Smooth muscle cell of trachea (primary cell): ENCODE measurements at places on chromosomes 4 and X. TPM values are rescaled to one million over a fixed set of nuclear protein-coding genes. Genes with fewer than 3 reads are reported as not detected.

The CBR4 gene
- 10.4 and 19.8 TPM in 2 replicates for total RNA-seq

The SLC25A14 gene
- total RNA-seq: 9.3 and 18.0 TPM in 2 replicates

The TLR3 gene
- 3.2 and 7.8 TPM in 2 replicates for total RNA-seq

The ASMT gene
- not detected in 2 replicates for total RNA-seq

The PLP1 gene
- 0.44 and 1.5 TPM in 2 replicates for total RNA-seq

The TMSB15B gene
- 3.0 and 9.9 TPM in 2 replicates for total RNA-seq

The PSAPL1 gene
- not detected in 2 replicates for total RNA-seq
